ENCODE measurements at places on chromosomes 5 and 9. TPM values are rescaled to one million over a fixed set of nuclear protein-coding genes. Genes with fewer than 3 reads are reported as not detected.

IL4 gene
- total RNA-seq: not detected

DOK3 gene
- total RNA-seq: 0.62 TPM

C1QTNF3 gene
- total RNA-seq: 1.4 TPM

IFNB1 gene
- total RNA-seq: not detected

TXNDC8 gene
- not detected for total RNA-seq

STC2 gene
- 120 TPM for total RNA-seq

ZNF474 gene
- 0.11 TPM for total RNA-seq

FYB1 gene
- total RNA-seq: 0.12 TPM

TEX48 gene
- total RNA-seq: not detected

ERCC8 gene
- 21.4 TPM for total RNA-seq

AIF1L gene
- total RNA-seq: 0.25 TPM

EXOSC2 gene
- 77.2 TPM for total RNA-seq

FOXD4L6 gene
- 0.11 TPM for total RNA-seq

DRD1 gene
- total RNA-seq: not detected

RICTOR gene
- 45.7 TPM for total RNA-seq

CDKN2B-AS1 gene
- total RNA-seq: 4.1 TPM

ENTPD2 gene
- not detected for total RNA-seq

SLC4A9 gene
- not detected for total RNA-seq

CRHBP gene
- 0.25 TPM for total RNA-seq

SNX24 gene
- total RNA-seq: 32.9 TPM
